ENCODE measurements at places on chromosomes 16 and 17. TPM values are rescaled to one million over a fixed set of nuclear protein-coding genes. Genes with fewer than 3 reads are reported as not detected.

The TBC1D3C gene
- not detected for total RNA-seq

The ADAP2 gene
- total RNA-seq: 0.72 TPM

The NOMO2 gene
- total RNA-seq: 65.0 TPM

The STH gene
- not detected for total RNA-seq

The FXR2 gene
- total RNA-seq: 50.2 TPM

Data from activated CD4-positive, alpha-beta T cell treated with anti-CD3 and anti-CD28 coated beads for 36 hours (primary cell).